ENCODE measurements at places on chromosomes 1 and 21.
A peak's percentile ranks its signal among the peaks of the same experiment; 100 is the strongest.

- DNase-seq, result no peak
These were observed 11.9 kb downstream of the KCNJ10 start for GRCh38 chr1:160058087-160058486.

- DNase-seq, result no peak
These were observed 352.5 kb downstream of the ADGRL2 start for GRCh38 chr1:82153272-82153629.

GRCh38 chr1:34701326-34702060, 53.4 kb upstream of the GJB5 start:
- no peak for DNase-seq

GRCh38 chr21:46206163-46207005, 22.1 kb upstream of the SPATC1L start:
- DNase-seq, result no peak

- DNase-seq, result no peak
These were observed 24.4 kb upstream of the BCAR3 start for GRCh38 chr1:93705892-93706500.

DNA sequence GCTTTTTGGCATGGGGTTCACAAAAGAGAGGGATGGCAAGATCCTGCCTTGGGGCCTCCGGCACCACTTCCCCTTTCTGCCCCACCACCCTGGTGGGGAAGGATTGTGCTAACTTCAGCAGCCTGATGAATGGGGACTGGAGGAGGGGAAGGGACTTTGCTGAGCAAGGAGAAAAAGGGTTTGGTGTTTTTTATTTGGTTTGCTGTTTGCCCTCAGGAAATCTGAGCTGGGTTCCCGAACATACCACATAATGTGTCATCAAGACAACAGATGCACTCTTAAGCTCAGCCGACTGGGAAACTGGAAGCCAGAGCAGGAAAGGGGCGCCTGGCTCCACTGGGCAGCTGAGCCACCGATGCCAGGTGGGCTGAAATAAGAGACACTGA, 19.8 kb downstream of the OLFML2B start:
- no peak for DNase-seq

DNA sequence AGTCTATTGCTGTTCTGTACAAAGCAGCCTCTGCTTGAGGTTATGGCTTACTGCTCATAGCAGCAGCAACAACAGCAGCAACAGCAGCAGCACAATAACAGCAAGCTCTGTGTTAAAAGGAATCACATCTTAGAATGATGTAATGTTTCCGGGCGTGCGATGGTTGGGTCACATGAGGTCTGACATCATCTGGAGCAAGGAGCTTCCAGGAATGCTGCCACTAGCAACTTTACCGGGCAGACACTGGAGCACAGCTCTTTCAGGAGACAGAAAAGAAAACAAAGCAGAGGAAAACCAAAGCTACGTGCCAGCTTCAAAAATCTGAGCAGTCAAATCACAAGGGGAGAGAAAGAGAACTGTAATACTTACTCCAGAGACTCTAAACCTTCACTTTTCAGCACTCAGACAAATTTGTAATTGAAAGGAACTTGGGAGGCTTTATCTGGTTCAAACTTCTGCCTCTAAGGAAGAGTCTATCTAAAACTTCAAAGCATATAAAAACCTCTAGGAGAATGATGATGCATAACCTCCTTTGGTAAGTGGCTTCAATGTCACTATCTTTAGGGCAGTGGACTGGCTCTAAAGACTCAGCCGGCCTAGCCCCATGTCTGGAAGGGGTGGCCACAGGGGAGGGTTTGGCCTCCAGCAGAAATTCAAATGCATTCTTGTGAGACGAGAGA, 28.3 kb upstream of the RAB3GAP2 start:
- no peak for DNase-seq

- no peak for DNase-seq
These were observed 31.9 kb downstream of the H3-3A start for GRCh38 chr1:226094451-226094850.

DNA sequence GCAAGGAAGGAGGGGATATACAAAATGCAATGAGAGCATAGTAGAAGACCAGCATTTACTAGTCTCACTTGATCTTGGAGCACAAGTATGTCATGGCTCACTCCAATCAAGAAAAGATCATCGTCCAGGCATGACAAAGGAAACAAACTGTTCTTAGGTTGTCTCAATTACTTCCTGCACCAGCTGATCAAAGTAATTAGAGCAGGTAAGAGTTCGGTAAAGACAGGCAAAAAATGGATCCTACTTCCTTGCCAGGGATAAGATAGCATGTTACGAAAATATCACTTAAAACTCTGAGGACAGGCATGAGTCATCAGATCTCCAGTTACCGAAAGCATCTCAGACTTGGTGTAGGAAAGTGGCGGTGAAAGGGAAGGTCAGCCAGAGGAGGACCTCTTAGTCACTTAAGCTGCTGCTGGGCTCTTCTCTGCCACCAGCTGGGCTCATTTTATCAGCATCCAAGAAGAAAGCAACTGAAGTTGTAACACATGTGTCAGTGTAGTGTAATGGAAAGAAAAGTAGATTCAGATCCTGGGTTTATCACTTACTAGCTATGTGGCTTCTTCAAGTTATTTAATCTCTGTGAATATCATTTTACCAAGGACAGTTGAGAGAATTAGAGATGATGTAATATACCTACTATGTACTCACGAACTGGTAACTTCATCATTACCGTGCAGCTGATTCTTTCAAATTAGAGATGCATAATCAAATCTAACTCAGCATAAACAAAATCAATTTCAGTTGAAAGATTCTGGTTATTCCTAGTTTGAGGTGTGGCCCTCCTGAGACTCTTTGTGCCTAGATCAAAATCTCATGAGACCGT, 46.8 kb downstream of the XCL1 start:
- no peak for DNase-seq

DNA sequence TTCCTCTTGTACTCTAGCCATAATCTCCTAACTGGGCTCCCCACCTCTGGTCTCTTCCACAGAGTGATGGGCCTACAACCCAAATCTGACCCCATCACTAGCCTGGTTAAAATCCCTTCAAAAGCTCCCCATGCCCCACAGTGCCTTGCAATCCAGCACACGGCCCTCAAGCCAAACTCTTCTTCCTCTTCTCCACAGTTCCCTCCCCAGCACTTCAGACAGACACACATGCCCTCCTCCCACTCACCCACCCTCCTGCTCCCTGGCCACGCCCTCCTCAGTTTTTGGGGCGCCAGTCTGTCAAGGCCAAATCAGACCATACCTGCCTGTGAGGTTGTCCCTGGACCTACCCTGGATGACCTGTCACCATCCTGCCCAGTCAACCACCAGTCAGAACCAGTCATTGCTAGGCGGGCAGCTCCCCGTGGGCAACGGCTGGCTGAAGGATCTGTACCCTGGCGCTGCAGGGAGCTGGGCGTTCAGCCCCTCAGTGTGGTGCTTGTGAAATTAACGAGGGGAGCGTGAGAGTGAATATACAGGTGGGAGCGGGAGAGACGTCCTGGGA, 753 bp downstream of the C1orf210 start:
- DNase-seq, result no peak

- no peak for DNase-seq
These were observed 917 bp downstream of the KIAA0040 start for GRCh38 chr1:175191659-175192058.

DNA sequence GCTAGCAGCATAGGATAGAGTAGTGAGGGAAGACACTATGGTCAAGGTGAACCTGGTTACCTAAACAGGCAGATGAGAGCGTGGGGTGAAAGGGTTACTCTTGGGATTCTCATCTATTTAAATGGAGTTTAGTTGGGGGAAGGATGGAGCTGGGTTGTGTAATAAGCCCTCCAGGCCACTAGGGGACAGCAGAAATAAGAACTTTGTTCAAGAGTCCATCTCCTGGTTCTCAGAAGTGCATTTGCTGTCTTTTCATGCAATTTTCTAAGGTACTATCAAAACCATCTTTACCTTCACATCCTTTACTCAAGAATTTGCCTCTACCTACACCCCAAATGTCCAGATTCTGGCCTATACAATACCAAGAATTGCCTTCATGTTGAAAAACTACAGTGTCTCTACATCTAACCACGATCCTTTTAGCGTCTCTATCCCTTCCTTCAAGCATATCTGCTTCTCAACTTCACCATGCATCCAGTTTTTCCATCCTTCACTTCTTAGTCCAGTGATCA, 28.0 kb downstream of the SLAMF1 start:
- DNase-seq, result no peak

DNA sequence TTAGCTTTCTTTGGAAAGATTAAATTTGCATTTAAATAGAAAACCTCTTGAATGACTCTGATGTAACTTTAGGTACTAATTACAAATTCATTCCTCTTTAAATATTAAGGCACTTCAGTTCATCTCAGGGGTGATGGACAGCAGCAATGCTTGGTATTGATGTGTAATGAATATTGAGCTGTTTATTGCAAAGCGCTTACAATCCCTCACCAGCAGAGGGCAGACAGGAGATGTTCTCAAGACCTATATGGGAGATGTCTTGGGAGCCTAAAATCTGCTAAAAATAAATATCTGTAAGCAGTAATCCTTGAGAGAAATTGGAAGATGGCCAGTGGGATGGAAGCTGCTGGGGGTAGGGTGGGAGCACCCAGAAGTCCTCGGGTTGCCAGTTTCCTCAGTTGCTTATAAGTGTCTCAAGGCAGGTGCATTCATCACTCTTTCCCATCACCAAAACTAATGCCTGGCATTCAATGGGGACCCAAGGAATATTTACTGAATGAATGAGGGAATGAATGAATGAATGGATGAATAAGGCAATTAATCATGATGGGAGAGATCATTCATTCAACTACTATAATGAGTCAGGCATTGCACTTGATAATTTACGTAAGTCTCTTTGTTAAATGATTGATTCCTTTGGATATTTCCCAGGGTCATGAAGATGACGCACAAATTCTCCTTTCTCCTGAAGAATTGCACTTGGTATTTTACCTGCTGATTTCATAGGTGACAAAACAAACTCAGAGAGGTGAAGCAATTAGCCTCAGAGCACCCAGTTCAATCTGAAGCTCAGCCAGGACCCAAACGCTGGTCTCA, 2.3 kb downstream of the KLHDC8A start:
- peak; percentile 66 for DNase-seq

- peak; percentile 58 for DNase-seq
These were observed at the start of gene NTRK1 for GRCh38 chr1:156860628-156861423. Gene NTRK1 (plus strand): TSS chr1:156860865. CDS start chr1:156860935, 70 bp downstream.

GRCh38 chr21:32475162-32475812, 62.8 kb downstream of the EVA1C start:
- DNase-seq, result no peak

- DNase-seq, result no peak
These were observed 30.9 kb downstream of the ATP1B1 start for GRCh38 chr1:169137357-169137756.
